LHCN-M2 (cell line): ENCODE measurements at places on chromosomes 16 and 17. TPM values are rescaled to one million over a fixed set of nuclear protein-coding genes. Genes with fewer than 3 reads are reported as not detected.

DNA sequence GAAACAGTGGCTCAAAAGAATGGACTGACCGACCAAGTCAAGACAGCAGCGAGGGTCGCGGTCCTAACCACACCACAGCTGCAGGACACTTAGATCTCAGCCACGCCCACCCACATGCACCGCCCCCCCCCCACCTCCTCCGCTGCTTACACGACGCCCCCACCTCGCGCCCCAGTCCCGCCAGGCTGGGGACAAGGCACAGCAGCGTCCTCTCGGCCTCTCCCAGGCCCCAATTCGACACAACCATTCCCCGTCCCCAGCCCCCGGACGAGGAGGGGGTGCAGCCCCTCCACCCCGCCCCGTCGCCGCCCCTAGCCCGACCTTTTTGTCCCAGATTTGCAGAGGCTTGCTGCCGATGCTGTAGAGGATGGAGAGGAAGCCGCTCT is 477 bp downstream of the CFAP20 start:
- DNase-seq, result peak; percentile 29

GRCh38 chr17:7853691-7854038 is 1.2 kb upstream of the TMEM88 start:
- DNase-seq, result no peak

- DNase-seq, result no peak
These were observed 39.5 kb downstream of the CMIP start for GRCh38 chr16:81483970-81484595.

The SBK1 gene
- under 0.01 and 0.06 TPM in 2 replicates for total RNA-seq

The KRT28 gene
- not detected in 2 replicates for total RNA-seq

The HOXB3 gene
- total RNA-seq, result 9.0 and 12.1 TPM in 2 replicates

The ABCA6 gene
- total RNA-seq, result 0.17 and 0.38 TPM in 2 replicates
